ENCODE measurements at places on chromosomes 3 and 15.

DNA sequence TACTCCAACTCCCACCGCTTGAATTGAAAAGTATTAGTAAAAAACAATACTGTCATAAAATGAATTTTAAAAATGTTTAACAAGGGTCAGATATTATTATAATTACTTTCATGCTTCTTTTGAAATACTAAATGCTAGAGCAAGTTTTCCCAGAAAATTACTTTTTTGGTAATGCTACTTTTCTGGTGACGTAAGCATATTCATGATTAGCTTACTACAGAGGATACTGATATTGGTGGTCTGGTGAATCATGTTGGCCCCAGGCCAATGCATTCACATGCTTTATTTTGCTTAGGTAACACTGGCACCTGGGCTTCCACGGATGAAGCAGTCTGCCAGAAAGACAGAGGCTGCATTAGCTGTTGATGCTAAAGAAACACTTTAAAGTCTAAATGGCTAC is 12.4 kb downstream of the SPATA16 start:
- DNase-seq = no peak

GRCh38 chr3:132145833-132146232 is 111.0 kb upstream of the CPNE4 start:
- DNase-seq = no peak

GRCh38 chr3:77660718-77661117 is 620.8 kb downstream of the ROBO2 start:
- DNase-seq = no peak

GRCh38 chr3:139319428-139320402 is 24.1 kb upstream of the MRPS22 start:
- no peak for DNase-seq

DNA sequence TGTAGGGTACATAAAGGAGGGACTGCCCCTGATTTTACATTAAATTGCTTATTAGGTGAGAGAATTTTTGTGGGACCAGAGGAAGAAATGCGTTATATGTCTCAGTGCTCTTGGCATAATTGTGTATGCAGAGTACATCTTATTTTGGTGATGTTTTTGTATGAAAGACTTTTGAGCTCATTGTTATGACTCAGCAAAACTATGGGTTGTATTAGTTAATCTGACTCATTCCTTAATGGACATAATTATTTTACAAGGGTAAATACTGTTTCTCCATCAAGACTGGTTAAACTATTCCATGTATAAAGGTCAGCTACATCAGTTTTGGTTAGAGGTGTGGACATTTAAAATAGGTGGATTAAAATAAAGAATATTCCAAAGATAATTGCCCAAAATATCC is 156.8 kb downstream of the ALCAM start:
- DNase-seq = no peak

GRCh38 chr3:4418156-4418555 is 48.9 kb downstream of the SUMF1 start:
- no peak for DNase-seq

DNA sequence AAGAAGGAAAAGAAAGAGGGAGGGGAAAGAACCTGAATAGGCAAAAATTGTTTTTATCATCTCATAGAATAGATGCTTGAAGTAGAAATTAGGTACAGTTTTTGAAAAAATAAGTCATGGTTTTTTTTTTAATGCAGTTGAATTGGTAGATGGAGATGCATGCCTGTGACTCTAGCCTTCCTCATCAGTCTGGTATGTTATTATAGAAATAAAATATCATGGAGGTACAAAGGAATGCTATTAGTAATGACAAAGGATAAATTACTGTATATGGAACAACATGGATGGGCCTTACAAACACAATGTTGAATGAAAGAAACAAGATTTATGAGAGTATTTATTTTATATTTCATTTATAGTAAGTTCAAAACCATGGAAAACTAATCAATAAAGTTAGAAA is 162.4 kb upstream of the GALNT15 start:
- no peak for DNase-seq

- no peak for DNase-seq
Observed at GRCh38 chr15:101810876-101811275, 1.1 kb upstream of the OR4F15 start.

DNA sequence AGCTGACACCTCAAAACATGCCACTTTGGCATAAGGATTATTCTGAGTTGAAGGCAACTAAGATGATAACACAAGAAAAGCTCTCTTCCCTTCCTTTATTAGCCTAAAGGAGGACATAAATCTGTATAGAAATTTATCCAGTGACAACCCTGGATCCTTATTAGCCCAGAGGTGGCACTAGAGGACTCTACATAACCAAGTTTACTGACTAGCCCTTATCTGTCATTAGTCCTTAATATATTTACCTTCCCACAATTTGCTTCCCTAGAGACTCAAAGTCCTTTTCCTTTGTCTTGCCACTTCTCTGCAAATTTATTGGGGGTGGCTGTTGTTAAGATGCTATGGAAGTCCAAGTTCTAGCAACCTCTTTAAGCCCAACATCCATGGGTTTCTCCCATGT is 26.7 kb downstream of the CEP70 start:
- DNase-seq = no peak

DNA sequence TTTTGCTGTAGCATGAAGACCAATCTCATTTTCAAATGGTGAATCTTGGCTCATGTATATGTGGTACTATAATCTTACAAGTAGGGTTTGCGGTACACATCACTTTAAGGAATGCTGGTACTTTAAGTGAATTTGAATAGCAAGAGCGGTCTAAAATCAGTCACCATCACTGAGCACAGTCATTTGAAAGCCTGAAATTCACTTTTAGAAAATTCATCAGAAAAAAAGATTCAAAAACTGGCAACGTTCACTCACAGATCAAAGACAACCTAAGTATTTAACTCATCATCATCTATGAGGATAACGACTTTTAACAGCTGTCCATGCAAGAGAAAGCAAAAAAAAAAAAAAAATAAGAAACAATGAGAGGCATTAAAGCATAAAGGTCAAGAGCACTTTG is 111.6 kb downstream of the FHIT start:
- DNase-seq = no peak

GRCh38 chr15:85329561-85330422 is 50.6 kb upstream of the AKAP13 start:
- DNase-seq = no peak

DNA sequence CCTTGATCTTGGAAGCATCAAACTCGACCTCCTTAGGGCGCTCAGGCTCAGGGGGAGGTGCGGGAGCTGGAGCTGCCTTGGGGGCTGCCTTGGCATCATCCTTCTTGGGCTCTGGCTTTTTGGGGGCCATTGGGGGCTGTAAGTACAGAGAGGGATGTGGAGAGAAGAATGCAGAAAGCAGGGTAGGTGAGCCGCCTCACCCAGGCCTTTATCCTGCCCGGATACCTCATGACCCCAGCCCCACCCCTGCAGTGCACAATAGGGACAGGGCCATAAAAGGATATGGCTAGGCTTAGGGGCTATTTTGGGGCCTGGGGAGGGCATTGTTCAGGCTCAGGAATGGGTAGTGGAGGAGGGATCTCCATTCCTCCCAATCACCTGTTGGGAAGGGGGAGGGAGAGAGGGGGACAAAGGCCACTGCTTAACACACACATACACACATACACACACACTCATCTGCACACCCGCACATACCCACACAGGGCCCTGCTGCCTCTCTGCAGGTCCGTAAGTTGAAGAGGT is at the start of gene MYL3:
TSS of gene MYL3 (minus strand) at position 184 of the 522 bp plus-strand sequence. CDS start at position 130, 54 bp downstream.
- DNase-seq = no peak

- no peak for DNase-seq
Observed at GRCh38 chr3:72269475-72269874, 484.5 kb upstream of the PROK2 start.

GRCh38 chr15:64702816-64703631 is 72.4 kb downstream of the RBPMS2 start:
- peak; percentile 79 for DNase-seq
